ENCODE measurements at places on chromosomes 11 and 22.

- no peak for DNase-seq
Observed at GRCh38 chr11:134537296-134537695, 125.3 kb upstream of the B3GAT1 start.

DNA sequence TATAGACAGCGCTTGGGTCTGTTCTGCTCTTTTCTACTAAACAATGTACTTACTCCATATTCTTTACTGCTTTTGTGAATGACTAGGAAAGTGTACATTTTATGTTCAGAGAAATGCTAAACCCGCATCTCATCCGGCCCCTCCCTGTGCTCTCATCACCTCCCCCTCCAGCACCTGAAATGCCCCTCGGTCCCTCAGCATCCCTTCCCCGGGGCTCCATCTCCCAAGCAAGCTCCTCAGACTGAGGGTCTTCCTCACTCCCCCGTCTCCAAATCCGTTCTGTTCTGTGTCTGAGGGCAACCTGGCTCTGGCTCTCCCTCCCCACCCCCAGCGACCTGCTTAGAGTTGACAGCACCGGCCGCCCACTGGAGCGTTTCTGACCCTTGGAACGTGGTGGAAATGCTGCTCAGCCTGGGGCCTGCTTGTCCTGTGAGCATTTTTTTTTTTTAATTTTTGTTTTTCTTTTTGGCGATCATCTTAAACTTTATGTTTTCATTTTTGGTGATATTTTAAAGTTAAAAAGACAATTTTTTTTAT, 1.4 kb downstream of the SELENOO start:
- no peak for DNase-seq

DNA sequence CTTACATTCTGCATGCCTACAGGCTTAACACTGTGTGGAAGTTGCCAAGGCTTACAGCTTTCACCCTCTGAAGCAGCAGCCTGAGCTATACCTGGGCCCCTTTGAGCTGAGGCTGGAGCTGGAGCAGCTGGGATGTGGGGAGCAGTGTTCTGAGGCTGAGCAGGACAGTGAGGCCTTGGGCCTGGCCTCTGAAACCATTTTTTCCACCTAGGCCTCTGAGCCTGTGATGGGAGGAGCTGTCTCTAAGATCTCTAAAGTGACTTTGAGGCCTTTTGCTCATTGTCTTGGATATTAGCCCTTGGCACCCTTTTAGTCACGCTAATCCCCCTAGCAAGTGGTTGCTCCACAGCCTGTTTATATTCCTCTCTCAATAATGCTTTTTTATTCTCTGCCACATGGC, 59.9 kb upstream of the ZBED5 start:
- DNase-seq = no peak

GRCh38 chr11:28058333-28058732, 49.6 kb downstream of the KIF18A start:
- no peak for DNase-seq

DNA sequence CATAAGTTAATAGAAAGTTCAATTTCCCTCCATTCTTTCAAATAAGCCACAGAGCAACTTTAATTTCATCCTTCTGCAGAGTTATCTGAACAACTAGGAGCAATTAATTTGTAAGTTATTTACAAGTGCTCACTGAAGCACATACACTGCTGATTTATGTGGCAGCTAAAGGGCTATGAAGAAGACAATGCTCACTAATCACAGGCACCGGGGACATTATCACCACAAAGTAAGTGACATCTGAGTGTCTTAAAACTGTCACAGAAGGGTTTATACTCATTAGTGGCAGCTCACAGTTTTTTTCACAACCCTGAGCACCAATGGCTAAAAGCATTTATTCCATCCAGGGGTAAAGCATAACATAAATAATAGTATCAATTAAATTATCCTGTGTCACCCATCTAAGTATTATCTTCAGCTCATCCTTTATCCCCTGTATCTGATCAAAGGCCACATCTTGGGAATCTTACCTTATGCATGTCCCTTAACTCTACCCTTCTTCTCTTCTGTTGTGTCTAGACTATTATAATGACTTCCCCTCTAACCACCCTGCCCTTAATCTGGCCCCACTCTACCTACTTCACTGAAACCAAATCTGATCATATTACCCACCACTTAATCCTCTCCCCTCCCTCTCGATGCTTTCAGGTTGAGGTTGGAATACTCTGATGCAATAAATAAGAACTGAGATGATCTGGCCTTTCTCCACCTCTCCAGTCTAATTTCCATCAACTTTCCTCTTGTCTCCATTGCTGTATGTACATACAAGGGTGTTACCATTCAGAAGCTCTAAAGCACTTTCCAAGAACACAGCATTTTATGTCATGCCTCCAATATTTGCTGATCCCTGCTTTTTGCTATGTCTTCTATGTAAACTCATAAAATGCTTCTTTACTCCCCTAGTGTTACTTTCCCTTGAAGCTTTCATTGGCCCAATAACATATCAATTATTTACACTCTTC, 252.7 kb downstream of the CASP12 start:
- DNase-seq = no peak

- no peak for DNase-seq
Observed at GRCh38 chr22:33984211-33984610, 63.9 kb upstream of the LARGE1 start.

DNA sequence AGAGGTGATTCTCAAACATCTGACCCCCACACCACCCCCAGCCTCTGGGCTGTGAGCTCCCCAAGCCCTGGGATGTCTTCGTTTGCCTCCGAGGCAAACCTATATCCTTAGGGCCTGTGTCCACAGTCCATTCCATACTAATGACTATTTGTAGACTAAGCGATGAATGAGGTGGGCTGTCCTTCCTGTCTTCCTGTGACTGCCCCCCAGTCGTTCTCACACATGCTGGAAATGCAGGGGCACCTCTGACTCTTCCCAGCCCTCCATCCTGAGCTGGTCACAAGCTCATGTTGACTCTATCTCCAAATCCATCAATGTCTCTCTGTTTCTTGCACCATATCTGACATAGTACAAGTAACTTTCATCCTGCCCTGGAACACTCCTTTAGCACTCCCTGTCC, 4.8 kb downstream of the ATG16L2 start:
- no peak for DNase-seq

DNA sequence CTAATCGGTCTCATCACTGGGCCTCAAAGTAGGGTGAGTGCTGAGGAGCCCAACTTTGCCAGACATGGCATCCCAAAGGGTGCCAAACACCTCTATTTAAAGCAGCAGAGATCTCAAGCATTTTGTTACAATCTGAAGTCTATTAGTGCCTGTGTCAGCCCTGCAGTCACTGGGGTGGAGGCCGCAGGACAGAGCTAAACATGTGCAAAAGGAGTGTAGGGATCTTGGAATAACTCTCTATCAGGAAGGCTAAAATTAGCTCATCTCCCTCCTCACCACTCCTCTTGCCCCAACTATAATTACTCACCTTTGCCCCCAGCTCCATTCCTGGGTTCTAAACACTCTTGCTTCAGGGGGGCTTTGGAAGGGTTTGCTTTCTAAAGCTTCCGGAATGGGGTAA, 87.5 kb downstream of the TIMP3 start:
- DNase-seq = no peak

DNA sequence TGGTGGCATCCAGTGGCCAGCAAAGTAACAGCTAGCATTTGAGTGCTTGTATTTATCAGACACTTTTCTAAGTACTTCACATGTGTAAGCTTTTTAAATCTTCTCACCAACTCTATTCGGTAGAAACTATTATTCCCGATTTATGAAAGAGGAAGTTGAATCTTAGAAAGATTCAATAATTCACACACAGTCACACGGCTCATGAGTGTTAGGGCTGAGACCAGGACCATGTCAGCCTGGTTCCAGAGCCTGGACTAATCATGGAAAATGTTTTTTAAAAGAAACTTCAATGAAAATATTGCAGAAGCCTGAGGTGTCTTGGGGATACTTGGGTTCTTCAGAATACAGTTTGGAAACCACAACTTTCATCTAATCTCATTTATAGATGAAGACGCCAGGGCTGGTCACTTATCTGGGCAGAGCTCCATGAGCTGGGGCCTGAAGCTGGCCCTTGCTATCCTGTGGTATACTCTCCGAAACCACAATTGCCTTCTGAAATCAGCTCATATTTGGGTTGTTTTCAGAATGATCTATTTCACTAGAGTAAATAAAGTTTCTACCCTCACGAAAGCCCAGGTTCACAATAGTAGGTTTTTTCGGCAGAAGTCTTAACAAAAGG, 4.3 kb upstream of the CRTAM start:
- no peak for DNase-seq

- DNase-seq = no peak
Observed at GRCh38 chr11:90911192-90911591, 688.3 kb upstream of the CHORDC1 start.

DNA sequence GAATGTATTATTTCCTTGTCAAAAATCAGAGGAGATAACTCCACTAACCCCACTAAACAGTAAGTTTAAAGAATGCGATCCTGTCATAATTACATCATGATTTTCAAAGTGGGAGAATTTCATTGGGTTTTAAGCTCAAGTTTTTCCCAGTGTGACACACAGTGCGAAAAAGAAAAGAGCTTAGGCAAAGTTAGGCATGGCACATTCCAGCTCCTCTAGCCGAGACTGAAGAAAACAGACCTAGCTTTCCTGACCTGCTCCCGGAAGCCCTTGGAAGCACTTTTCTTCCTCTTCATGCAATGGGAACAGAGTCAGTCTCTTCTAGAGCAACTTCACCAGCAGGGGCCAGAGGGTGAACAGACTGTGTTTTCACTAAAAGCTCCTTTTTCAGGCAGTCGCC, 76.6 kb upstream of the AKIP1 start:
- no peak for DNase-seq

- DNase-seq = peak; percentile 50
Observed at GRCh38 chr22:28180804-28181731, 262.0 kb upstream of the PITPNB start.

- peak; percentile 75 for DNase-seq
Observed at GRCh38 chr11:10322830-10323792, 18.2 kb downstream of the ADM start.

DNA sequence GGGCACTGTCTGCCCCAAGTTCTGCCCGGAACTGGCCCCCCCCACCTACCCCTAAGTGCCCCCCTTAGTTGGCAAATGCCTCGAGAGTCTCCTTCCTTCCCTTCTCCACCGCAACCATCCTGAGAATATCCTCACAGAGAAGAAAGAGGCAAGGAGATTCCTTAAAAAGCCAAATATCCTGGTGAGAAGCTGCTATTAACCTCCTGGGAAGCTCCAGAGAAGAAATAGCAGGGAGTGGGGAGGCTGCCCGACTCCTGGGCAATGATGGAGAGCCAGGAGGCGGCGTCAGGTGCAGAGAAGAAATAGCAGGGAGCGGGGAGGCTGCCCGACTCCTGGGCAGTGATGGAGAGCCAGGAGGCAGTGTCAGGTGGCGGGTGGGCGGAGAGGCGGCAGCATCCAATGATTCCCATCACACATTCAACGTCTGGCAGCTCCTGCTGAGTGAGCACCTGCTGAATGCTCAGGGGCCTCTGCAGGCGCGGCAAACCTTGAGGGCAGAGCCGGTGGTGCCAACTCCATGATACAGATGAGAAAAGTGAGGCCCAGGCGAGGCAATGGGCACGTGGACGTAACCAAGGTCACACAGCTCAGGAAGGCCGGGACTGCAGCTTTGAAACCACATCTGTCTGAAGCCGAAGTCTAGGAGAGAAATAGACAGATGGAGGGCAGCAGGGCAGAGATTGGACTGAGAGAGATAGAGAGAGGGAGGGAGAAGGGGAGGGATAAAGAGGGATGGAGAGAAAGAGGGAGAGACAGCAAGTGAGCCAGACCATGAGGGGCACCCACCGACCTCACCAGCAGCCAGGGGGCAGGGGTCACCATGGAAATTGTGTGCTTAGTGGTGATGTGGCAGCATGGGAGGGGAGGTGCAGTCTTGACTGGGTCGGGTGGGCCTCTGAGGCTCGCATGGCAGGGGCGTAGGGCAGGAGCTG, 58.3 kb downstream of the CYTH4 start:
- DNase-seq = no peak

DNA sequence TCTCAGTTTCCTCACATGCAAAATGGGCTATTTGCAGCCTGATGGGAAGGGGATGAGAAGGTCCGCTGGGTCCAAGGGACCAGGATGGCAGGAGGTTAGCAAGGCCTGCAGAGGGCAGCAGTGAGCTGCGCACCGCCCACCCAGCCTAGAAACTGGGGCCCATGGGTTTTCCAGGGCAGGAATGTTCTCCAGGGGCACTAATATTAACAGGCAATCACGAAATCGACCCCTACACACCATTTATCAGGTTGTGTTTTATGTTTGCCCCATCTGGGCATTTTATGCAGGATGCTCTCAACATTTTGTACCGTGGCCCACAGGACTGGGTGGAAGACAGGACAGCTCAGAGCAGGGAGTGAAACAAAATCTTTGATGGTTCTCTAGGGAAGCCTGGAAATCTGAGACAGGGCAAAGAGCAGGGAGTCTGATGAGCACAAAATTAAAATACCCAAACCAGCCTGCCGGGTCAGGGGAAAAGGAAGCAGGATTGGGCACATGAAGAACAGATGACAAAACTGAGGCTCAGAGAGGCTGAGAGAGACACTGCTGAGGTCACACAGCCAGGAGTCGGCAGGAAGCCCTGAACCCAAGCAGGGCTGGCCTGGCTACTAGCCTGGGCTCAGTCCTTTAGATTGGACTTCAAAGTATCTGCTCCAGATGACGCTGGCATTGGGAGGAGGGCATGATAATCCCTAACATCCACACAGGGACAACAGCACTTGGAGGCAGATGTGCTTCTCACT, 1.6 kb upstream of the BCR start:
- DNase-seq = peak; percentile 89

DNA sequence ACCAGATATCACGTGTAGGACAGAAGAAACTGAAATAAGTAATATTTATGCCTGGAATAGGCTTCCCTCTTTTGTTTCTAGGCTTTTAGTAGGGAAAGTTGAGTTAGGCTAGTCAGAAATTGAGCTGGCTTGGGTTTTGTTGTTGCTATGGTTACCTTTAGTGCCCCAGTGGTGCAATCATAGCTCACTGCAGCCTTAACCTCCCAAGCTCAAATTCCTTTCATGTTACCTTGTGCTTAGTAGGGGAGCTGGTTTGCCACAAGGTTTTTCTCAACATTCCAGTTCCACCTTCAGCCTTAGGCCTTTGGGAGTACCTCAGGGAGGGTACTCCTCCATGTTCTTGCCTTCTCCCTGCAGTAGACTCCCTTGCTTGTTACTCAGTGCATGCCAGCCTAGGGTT, 69.1 kb upstream of the SUSD2 start:
- no peak for DNase-seq

DNA sequence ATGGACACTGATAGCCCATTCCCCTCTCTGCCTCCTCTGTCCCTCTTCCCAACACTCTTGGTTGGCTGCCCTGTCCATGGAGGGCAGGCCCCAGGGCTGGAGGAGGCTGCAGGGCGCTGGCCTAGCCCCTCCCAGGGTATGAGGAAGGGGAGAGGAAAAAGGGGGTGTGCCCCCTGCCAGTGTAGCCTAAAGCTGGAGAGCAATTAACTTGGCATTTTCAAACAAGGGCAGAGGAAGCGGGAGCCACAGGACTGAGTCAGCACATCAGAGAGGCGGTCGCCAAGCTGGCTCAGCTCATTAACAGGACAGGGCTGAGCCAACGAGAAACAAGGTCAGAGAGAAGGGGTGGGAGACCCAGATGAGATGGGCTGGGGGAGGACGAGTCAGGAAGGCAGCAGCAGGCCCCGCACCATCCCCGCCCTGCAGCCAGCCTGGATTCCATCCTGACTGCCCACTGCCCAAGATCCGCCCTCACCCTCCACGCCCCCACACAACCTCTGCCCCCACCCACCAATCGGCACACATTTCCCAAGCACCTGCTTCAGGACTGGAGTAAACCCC, 76.3 kb downstream of the BUD13 start:
- DNase-seq = peak; percentile 30
